ENCODE measurements at places on chromosomes 2 and 18. TPM values are rescaled to one million over a fixed set of nuclear protein-coding genes. Genes with fewer than 3 reads are reported as not detected.

GRCh38 chr2:129318581-129319421 lies 660.7 kb upstream of the RAB6C start:
- DNase-seq, result no peak
- H3K4me1 ChIP-seq, result no peaks in the 10 kb centered on the region
- no peak overlapping the region for H3K4me3 ChIP-seq
- peaks cover 16% of the 10 kb centered on the region for H3K27me3 ChIP-seq

DNA sequence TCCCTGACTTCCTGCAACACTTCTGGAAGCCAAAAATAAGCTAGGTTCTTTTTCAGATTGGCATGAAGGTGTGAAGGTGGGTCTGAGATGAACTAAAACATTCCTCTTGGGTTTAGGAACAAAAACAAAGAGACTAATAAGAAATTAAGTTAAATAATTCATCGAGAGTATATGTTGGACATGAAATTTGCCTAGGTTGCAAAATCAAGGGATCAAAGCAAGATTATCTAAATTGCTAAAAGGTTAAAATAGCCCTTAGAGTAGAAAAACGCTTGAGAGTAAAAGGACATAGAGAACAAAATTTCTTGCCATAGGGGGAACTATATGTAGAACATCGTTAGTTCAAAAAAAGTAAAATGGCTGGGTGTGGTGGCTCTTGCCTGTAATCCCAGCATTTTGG lies 845.9 kb upstream of the NXPH2 start:
- no peak overlapping the region for H3K27ac ChIP-seq
- no peaks in the 10 kb centered on the region for H3K4me1 ChIP-seq
- no peaks in the 10 kb centered on the region for H3K36me3 ChIP-seq
- DNase-seq, result no peak
- no peak overlapping the region for H3K4me3 ChIP-seq
- H3K27me3 ChIP-seq, result no peaks in the 10 kb centered on the region

DNA sequence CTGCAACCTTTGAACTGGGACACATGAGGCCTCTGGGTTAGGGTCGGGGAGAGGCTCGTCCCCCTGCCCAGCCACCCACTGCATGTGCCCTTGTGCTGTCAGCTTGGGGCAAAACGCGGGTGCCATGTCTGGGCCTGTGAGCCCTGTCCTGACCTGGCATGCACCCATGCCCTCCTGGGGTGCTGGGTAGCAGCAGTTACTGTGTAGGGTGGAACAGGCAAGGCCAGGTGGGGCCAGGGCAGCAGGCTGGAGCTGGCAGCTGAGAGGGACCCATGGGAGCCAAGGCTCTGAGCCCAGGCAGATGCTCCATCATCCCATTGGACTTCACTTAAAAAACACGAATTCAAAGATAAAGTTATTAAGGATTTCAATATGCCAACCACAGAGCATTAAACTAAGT lies 133.8 kb upstream of the REV1 start:
- H3K4me1 ChIP-seq, result no peaks in the 10 kb centered on the region
- no peak overlapping the region for H3K4me3 ChIP-seq
- H3K27ac ChIP-seq, result no peak overlapping the region

- H3K4me1 ChIP-seq, result peaks cover 25% of the 10 kb centered on the region
- H3K27ac ChIP-seq, result peak overlapping the region; percentile 55
- no peaks in the 10 kb centered on the region for H3K27me3 ChIP-seq
- DNase-seq, result no peak
Measured at GRCh38 chr2:97752342-97753334, 39.3 kb downstream of the ZAP70 start.

- no peak overlapping the region for H3K27ac ChIP-seq
- H3K4me1 ChIP-seq, result no peaks in the 10 kb centered on the region
- H3K27me3 ChIP-seq, result no peaks in the 10 kb centered on the region
- DNase-seq, result peak; percentile 49
- no peak overlapping the region for H3K4me3 ChIP-seq
- no peaks in the 10 kb centered on the region for H3K36me3 ChIP-seq
Measured at GRCh38 chr2:176931588-176932563, 280.7 kb upstream of the HNRNPA3 start.

DNA sequence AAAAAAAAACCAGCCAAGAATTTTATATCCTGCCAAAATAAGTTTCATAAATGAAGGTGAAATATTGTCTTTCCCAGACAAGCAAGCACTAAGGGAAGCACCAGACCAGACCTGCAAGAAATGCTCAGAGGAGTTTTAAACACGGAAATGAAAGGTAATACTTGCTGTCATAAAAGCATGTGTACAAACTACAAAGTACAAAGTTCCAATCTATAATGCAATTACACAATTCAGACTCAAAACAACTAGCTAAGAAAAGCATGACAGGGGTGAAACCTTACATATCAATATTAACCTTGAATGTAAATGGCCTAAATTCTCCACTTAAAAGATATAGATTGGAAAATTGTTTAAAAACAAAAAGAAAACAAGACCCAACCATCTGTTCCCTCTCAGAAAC lies 45.0 kb upstream of the ASXL3 start:
- no peaks in the 10 kb centered on the region for H3K27me3 ChIP-seq
- H3K27ac ChIP-seq, result no peak overlapping the region
- H3K36me3 ChIP-seq, result no peaks in the 10 kb centered on the region
- no peaks in the 10 kb centered on the region for H3K4me1 ChIP-seq
- DNase-seq, result no peak
- H3K4me3 ChIP-seq, result no peak overlapping the region

- no peaks in the 10 kb centered on the region for H3K27me3 ChIP-seq
- no peak overlapping the region for H3K4me3 ChIP-seq
- DNase-seq, result no peak
- no peak overlapping the region for H3K27ac ChIP-seq
- peaks cover 25% of the 10 kb centered on the region for H3K36me3 ChIP-seq
Measured at GRCh38 chr2:229873123-229873581, 48.7 kb downstream of the TRIP12 start.

GRCh38 chr2:63424329-63425078 lies 163.8 kb downstream of the WDPCP start:
- no peaks in the 10 kb centered on the region for H3K27me3 ChIP-seq
- no peak overlapping the region for H3K27ac ChIP-seq
- no peak overlapping the region for H3K4me3 ChIP-seq
- DNase-seq, result peak; percentile 47
- no peaks in the 10 kb centered on the region for H3K36me3 ChIP-seq
- H3K4me1 ChIP-seq, result no peaks in the 10 kb centered on the region

- no peak overlapping the region for H3K4me3 ChIP-seq
- no peak for DNase-seq
- peaks cover 57% of the 10 kb centered on the region for H3K4me1 ChIP-seq
- H3K36me3 ChIP-seq, result no peaks in the 10 kb centered on the region
- no peak overlapping the region for H3K27ac ChIP-seq
- peaks cover 12% of the 10 kb centered on the region for H3K27me3 ChIP-seq
Measured at GRCh38 chr2:1727796-1728474, 16.4 kb downstream of the PXDN start.

- H3K27ac ChIP-seq, result no peak overlapping the region
- no peaks in the 10 kb centered on the region for H3K27me3 ChIP-seq
- no peak overlapping the region for H3K4me3 ChIP-seq
- no peaks in the 10 kb centered on the region for H3K4me1 ChIP-seq
Measured at GRCh38 chr2:140275427-140275826, 1495.2 kb upstream of the NXPH2 start.

- no peak overlapping the region for H3K27ac ChIP-seq
- no peaks in the 10 kb centered on the region for H3K27me3 ChIP-seq
- no peaks in the 10 kb centered on the region for H3K4me1 ChIP-seq
- DNase-seq, result no peak
- H3K4me3 ChIP-seq, result no peak overlapping the region
Measured at GRCh38 chr2:10019602-10020400, 23.5 kb upstream of the KLF11 start.

GRCh38 chr2:54818226-54818625 lies 94.8 kb downstream of the EML6 start:
- no peaks in the 10 kb centered on the region for H3K27me3 ChIP-seq
- no peaks in the 10 kb centered on the region for H3K4me1 ChIP-seq
- no peak for DNase-seq

DNA sequence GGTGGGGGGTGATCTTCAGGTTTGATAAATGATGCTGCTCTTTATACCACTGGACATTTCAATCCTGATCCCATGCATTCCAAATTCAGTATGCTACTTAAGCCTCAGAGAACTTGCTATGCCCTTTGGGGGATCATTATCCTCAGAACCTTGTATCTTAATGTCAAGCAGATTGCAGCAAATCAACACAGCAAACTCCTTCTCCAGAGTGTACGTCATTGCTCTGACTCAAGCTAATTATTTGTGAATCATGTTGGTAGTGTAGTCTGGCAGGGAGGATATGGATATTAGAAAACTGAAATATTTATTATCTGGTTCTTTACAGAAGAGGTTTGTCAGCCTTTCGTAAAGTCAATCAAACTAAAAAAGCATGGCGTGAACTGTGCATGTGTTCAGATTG lies 562.5 kb upstream of the FAM98A start:
- H3K36me3 ChIP-seq, result no peaks in the 10 kb centered on the region
- H3K4me1 ChIP-seq, result no peaks in the 10 kb centered on the region
- DNase-seq, result no peak
- H3K27ac ChIP-seq, result no peak overlapping the region
- no peak overlapping the region for H3K4me3 ChIP-seq

DNA sequence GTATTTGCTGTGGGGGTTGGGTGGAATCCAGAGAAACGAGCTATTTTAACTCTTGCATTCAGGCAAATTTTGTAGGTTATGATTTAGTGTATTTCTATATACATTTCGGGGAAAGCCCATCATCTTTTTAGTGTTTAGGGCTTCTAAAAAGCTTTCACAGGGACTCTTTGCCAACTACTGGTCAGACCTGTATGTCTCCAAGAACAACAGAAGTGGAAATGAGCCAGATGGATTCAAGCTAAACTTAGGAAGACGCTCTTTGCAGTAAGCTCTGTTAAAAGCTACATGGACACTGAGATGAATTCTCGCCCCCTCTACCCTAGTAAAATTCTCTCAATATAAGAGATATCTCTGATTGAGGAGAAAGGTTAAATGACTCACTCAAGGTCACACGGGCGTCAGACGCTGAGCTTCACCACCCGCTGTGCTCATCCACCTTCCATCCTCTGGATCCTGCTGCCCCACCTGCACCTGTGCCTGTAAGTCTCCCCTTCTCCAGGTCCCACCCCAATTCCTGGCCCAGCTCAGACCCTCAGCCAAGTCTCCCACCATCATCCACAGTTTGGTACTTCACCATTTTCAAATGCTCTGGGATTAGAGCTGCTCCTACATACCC lies 85.6 kb downstream of the MARCHF4 start:
- H3K4me1 ChIP-seq, result no peaks in the 10 kb centered on the region
- no peak overlapping the region for H3K27ac ChIP-seq
- DNase-seq, result no peak
- H3K36me3 ChIP-seq, result no peaks in the 10 kb centered on the region
- H3K4me3 ChIP-seq, result no peak overlapping the region

- no peaks in the 10 kb centered on the region for H3K27me3 ChIP-seq
- no peaks in the 10 kb centered on the region for H3K36me3 ChIP-seq
- no peaks in the 10 kb centered on the region for H3K4me1 ChIP-seq
- H3K4me3 ChIP-seq, result no peak overlapping the region
Measured at GRCh38 chr18:45559258-45559657, 56.0 kb upstream of the SLC14A2 start.

- no peaks in the 10 kb centered on the region for H3K27me3 ChIP-seq
- no peak for DNase-seq
- H3K27ac ChIP-seq, result no peak overlapping the region
- no peak overlapping the region for H3K4me3 ChIP-seq
- no peaks in the 10 kb centered on the region for H3K4me1 ChIP-seq
Measured at GRCh38 chr18:12520442-12520992, 112.8 kb downstream of the PRELID3A start.

DNA sequence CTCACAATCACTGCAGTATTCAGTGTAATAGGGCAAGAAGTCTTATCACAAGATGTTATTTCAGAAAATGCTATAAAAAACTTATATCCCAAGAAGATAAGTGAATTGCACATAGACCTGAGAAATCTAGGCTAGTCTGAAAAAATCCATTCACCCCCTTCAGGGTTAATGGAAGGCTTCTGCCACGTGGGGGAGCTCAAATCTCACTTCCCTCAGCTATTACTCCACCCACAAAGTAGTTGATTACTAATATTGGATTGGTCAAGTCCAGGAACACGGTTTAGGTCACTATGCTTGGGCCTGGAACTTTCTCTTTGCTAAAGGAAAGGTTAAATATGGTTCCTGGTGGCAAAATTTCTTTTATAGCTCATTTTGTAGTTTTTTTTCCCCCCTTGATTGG lies 51.2 kb upstream of the ADAM23 start:
- no peaks in the 10 kb centered on the region for H3K36me3 ChIP-seq
- H3K27me3 ChIP-seq, result no peaks in the 10 kb centered on the region
- peak; percentile 49 for DNase-seq
- H3K4me1 ChIP-seq, result no peaks in the 10 kb centered on the region

Gene IL36B
- not detected for total RNA-seq

Gene LYPD6
- 1.1 TPM for total RNA-seq

Gene PLGLB1
- 2.7 TPM for total RNA-seq

Gene KIF5C
- 0.23 TPM for total RNA-seq

Gene ITGB6
- 24.3 TPM for total RNA-seq

Gene UGT1A5
- total RNA-seq, result 91.2 TPM

Gene MSGN1
- total RNA-seq, result not detected

Gene SMCHD1
- 44.9 TPM for total RNA-seq

Gene IL18R1
- total RNA-seq, result 3.4 TPM

Gene SLC5A7
- total RNA-seq, result not detected

Gene UGT1A8
- total RNA-seq, result 0.17 TPM

Gene BOLL
- total RNA-seq, result not detected

Gene SCN3A
- total RNA-seq, result not detected

All from PC-9 (cell line).